Activated T-cell treated with anti-CD3 and anti-CD28 coated beads for 24 hours (primary cell): ENCODE measurements at places on chromosomes 12 and 14.

GRCh38 chr12:104827587-104827986 lies 130.5 kb downstream of the SLC41A2 start:
- no peak for DNase-seq

DNA sequence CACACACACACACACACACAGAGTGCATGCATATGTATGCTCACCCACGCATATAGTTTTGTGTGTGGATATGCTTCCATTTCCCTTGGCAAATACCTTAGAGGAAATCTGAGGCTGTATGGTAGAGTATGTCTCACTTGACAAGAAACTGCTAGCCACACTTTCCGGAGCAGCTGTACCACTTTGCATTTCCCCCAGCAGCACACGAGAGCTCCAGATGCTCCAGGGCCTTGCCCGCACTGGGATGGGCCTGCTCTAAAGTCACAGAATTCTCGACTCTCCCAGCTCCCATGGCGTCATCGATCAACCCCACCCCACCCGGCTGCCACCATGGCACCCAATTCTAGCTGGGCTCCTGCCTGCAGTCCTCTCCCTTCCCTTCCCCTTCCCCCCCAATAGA lies 21.9 kb downstream of the CLMN start:
- no peak for DNase-seq

DNA sequence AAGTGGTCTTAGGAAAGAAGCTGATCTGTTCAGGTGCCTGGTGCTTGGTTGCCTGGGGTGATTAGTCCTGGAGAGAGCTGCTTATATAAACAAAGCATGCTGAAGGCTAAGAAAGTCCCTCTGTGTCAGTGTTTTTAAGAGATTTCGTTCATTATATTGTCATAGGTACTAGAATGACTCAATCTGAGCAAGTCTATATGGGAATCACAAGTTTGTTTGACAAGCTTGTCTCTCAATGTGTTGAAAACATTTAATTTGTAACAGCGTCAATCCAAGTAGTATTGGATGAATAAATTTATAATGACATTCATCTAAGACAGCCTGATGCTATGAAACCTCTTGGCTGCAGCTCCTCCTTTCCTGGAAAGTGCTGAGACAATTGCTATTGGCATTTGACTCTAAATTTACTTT lies 256.3 kb downstream of the TMTC2 start:
- DNase-seq = no peak

DNA sequence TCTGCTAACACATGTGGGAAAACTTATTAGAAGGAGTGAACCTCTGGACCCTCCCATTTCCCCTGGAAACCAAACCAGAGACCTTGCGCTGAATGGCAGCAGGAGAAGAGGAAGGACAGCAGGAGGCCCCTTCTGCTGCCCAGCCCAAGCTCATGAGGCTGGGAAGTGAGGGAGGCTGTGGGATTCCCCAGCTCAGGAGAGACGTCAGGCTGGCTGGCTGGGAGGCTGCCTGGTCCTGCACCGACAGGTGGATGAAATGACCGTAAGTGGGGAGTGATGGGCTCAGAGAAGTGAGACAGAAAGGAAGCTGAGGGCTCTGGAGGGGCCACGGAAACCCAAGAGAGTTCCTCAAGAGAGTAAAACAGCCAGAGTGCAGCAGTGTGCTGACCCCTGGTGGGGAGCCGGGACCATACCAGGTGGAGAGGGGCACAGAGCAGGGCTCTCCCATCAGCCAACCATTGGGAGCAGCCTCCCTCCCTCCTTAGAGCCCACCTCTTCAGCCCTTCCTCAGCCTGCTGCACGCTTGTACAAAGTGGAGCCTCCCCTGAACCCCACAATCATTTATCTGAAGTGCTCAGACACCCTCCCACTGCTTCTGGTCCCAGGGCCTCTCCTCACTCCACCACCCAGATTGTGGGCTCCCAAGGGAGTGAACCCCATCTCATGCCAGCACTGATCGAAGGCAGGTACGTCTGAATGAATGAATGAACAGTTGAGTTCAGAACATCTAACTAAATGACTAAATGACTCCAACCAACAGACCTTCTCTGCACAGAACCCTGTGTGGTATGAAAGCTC lies 14.0 kb downstream of the TAMALIN start:
- DNase-seq = peak; percentile 46

DNA sequence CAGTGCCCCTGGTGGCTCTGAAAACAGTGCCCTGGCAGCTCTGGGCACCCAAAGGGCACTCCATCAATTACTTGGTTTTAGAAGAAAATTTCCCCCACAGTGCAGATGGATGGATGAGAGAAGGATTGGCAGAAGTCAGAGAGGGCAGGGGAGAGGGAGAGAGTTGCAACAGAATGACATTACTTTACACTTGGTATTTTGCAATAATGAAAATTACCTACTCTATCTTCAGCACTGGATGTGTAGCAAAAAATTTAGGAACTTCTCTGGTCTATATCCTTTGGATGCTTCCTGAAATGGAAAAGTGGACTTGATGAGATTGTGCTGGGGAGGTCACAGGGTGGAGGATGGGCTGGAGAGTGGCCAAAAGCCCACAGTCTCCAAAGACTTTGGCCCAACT lies 193.2 kb downstream of the CHST11 start:
- DNase-seq = no peak

DNA sequence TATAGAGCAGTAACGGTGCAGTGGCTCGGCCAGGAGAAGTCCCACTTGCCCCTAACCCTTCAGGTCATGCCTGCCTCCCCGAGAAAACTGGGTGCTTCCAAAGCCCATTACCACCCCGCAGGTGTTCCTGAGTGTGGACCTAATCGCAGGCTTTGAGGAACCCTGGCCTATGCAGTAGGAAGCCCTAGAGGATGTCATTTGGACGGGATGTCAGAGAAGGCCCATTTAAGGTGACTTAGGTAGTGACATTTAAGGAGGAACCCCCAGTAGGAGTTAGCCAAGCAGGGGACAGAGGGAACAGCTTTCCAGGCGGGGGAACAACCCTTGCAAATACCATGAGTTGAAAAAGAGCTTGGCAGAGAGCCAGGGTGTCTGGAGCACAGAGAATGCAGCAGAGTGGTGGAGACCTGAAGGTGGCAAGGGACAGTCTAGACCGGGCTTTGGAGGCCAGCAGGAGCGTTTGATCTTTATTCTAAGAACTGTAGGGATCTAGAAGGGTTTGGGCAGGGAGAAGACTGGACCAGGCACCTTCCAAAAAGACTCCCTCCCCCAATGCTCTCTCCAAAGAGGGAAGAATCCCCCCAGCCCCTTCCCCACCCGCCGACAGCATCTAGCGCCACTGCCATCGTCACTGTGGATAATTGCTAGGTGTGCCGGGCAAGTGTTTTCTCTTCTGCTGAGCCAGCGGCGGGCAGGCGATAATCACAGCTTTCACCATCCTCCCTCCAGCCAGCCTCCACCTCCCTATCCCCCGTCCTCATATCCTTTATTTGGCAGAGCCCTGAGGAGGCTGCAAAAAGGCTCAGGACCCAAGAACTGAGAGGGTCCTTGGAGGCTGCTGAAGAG lies 33.3 kb upstream of the BEGAIN start:
- DNase-seq = no peak

DNA sequence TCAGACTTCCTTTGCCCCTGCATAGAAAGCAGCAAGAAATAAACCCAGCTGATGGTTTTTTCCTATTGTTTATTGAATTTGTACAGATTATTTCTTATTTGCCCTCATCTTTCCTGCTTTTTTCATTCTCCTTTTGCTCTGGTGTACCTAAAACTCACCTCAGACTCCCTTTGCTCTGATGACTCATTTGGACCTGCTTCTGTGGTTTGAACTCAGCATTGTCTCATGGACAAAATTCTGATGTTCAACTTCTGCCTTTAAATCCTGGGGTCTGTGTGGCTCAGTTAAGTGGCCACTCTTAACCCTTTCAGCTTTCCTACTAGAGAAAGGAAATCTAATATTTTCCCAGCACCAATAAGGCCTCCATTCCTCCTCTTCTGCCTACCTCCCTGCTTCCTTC lies 3.5 kb upstream of the SENP1 start:
- no peak for DNase-seq

DNA sequence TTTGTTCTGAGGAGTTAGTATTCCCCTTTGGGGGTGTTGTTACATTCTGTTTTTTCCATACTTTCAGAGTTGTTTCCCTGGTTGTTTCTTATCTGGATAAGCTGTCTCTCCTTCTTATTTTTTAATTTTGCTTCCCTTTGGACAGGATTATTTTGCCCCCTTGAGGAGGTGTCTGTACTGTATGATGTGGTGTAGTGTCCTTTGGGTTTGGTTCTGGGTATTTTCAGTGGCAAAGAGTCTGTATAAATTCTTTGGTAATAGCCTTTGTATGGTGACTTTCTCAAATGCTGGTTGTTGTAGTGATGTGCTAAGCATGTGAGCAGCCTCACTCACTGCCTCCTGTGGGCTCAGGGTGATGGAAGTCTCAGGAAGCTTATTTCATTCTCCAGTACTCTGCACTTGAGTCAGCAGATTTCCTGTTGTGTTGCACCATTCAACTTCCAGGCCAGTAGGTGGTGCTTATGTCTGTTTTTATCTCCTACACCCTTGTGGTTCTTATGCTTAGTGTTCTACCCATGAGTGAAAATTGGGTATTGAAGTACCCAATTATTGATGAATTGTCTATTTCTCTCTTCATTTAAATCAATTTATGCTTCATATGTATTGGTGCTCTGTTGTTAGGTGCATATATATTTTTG lies 103.3 kb upstream of the PMCH start:
- DNase-seq = no peak

GRCh38 chr12:122982963-122983788 lies 2.7 kb downstream of the ARL6IP4 start:
- DNase-seq = no peak

- no peak for DNase-seq
Measured at GRCh38 chr14:63923422-63923752, 70.6 kb downstream of the SYNE2 start.

DNA sequence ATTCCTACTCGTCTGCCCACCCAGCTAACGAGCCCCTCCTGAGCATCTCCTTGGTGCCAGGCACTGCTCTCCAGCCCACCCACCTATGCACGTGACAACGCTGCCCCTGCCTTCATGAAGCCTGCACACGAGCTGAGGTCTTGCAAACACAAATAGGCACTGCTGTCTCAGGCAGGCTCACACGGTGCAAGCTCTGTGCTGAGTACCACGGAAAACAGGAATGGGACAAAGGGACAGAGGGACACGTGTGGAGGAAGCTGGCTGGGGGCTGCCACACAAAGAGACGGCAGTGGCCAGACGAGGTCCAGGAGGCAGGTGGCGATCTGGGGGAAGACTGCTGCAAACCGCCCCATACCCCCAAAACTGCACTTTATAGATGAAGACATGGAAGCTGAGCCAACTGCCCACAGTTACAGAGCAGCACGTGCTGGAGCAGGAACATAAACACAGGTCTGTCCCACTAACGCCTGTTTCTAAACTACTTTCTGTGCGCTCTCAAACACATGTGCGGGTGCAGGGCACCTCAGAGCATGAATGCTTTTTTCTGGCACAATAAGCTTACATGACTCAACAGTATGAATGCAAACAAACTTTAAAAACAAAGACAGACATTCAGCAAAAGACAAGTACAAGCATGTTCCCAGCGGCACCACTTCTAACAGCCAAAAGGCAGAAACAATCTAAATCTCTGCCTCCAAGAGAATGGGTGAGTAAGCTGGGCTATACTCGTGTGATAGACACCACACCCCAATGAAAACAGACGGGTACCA lies 64.5 kb downstream of the AMN start:
- DNase-seq = no peak

GRCh38 chr14:95557291-95557690 lies 22.4 kb downstream of the GLRX5 start:
- DNase-seq = no peak

- no peak for DNase-seq
Measured at GRCh38 chr14:71411738-71412137, 504.5 kb downstream of the PCNX1 start.

GRCh38 chr12:64735442-64735841 lies 23.8 kb downstream of the GNS start:
- DNase-seq = no peak

DNA sequence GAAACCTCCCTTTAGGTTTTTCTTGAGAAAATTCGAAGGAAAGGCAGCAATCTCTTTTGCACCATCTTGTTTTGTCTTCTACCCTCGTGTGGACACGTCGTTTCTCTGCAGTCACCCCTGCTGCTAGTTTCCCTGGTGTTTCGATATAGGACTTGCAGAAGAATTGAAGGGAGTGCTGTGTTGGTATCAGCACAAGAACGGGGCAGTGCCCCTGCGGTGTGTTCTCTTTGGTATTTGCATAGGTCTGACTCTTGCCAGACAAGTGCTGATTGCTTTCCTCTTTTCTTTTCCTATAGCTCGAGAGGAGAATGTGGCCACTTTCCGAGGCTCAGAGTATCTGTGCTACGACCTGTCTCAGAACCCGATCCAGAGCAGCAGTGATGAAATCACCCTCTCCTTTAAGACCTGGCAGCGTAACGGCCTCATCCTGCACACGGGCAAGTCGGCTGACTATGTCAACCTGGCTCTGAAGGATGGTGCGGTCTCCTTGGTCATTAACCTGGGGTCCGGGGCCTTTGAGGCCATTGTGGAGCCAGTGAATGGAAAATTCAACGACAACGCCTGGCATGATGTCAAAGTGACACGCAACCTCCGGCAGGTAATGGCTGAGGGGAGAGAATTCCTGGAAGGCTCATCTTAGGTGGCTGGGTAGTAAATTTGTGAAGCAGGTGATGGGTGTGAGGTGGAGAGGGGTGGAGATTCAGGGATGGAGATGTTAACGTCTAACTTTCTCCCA lies 474.8 kb downstream of the NRXN3 start:
- DNase-seq = no peak

- DNase-seq = no peak
Measured at GRCh38 chr14:72617391-72618031, 276.4 kb downstream of the DPF3 start.

GRCh38 chr12:46933947-46934346 lies 108.2 kb upstream of the SLC38A4 start:
- no peak for DNase-seq

GRCh38 chr12:82223426-82223825 lies 134.8 kb downstream of the CCDC59 start:
- DNase-seq = no peak

DNA sequence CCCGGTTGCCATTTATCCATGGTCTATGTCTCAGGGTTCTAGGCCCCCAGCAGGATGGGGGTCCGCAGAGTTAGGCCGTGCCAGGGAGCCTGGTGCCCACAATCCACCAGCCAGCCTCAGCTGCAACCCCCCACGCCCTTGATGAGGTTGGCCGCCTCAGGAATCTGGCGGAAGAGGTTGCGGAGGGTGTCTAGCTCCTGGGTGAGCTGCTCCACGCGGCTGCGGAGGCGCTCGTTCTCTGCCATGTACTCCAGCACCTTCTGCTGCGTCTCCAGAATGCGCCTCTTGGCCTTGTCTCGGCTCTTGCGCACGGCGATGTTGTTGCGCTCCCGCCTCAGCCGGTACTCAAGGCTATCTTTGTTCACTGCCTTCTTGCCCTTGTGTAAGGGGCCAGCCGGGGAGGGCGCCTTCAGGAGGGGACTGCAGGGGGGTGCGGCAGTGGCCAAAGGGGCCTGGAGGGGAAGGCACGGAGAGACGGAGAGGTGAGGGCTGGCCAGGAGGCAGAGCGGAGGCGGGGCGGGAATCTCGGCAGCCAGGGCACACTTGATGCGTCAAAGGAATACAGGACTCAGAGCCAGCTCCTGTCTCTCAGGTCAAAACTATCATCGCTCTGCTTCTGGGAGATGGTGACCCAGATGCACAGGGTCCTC lies 1.6 kb downstream of the CEBPE start:
- no peak for DNase-seq
